ENCODE measurements at places on chromosomes 16 and 17.
A peak's percentile ranks its signal among the peaks of the same experiment; 100 is the strongest.

GRCh38 chr16:69880640-69881133 is 70.4 kb upstream of the CLEC18A start:
- no peak for DNase-seq

DNA sequence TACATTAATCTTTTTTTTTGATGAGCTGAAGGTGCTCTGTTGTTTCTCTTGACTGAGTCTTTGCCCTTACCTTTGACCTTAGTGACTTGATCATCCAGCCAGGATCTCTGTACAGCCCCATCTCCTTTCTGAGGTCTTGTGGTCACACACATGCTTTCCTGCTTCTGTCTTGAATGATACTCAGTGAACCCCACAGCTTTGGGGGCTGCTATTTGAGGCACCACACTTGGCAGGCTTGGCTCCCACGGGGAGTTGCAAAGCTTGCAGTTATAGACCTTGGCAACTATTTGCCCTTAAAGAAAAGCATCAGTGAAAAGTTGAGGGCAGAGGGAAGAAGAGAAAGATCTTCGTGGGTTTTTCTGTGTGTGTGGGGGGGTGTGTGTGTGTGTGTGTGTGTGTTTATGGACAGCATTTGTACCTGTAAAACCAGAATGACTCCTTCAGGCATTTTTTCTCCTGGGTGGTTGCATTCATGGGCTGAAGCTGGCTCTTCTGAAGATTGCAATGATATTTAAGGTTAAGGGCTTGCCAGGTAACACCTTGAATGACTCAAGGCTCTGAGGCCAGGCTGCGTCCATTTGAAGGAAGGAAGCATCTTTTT is 101.6 kb downstream of the MSI2 start:
- no peak for DNase-seq

DNA sequence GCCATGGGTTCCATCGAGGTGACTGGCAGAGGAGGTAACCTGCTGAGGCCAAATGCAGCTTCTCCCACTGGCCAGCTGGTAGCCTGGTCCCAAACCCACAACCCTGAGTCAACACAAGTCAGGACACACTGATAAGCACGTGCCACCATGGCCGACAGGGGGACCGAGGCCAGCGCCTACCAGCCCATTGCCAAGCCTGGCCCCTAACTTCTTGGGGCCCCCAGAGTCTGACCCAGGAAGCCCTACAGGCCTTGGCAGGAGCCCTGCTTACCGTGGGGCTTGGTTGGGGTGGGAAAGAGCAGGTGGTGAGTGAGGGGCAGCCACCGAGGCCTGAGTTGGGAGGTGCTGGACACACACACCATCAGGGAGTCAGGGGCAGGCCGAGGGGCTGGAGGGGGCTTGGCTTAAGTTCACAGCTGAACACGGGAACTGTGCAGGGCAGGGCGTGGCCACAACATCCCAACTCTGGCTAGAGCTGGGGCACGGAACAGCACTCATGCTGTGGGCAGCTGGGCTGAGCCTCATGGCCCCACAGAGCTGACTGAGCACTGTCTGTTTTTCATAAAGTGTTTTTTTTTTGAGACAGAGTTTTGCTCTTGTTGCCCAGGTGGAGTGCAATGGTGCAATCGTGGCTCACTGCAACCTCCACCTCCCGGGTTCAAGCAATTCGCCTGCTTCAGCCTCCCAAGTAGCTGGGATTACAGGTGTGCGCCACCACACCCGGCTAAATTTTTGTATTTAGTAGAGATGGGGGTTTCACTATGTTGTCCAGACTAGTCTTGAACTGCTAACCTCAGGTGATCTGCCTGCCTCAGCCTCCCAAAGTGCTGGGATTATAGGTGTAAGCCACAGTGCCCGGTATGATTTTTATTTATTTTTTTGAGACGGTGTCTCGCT is 5.5 kb downstream of the MRPL28 start:
- DNase-seq, result no peak

DNA sequence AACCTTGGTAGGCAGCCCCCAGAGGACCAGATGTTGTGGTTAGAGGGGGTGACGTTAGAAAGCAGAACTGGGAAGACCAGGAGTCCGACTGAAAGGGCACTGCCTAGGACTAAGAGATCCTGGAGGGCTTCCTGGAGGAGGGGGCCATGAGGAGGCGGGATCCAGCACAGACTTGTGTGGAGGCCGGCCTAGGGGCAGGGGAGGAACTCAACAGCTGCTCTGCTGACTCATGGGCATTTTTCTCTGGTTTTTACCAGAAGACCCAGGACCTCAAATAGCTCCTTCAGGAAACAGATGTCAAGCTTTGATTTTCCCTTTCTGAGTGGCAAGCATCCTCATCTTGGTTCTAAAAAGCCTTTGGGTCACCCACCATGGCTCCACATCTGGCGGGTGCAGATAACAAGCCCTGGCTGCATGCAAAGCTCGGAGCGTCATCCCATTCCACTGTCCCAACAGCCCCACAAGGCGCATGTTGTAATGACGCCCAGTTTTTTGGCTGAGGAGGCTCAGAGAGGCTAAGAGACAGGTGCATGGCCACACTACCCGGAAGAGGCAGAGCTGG is 29.0 kb downstream of the IL21R start:
- no peak for DNase-seq

DNA sequence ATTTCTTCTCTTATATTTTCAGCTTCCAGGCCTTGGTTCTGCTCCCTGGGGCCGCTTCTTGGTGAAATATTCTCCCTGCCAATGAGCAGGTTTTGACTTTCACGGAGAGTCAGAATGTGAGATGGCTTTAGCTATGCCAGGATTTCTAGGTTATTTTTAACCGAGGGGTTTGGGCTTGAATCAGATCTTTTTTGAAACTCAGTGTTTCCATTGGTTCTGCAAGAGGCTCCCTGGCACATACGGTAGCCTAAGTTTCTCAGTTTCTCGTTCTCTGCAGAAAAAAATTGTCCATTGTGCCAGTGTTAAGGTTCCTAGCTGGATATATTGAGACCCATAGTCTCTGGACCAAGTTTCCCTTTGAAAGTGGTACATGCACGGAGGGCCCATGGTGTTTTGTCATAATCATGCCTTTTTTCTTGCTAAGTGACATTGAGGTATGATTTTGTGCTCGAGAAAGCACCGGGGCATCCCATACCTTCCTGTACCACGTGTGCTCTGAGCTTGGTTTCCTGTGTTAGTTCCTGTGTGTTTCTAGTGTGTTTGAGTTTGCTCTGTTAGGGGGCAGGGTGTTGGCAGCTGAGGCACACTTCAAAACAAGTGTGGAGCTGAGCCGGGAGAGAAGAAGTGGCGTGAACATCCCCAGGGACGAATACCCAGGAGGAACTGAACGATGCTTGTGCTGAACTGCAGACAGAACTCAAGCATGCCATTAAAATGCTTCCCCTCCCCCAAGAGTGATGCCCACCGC is 127.2 kb downstream of the HS3ST3B1 start:
- peak; percentile 14 for DNase-seq

DNA sequence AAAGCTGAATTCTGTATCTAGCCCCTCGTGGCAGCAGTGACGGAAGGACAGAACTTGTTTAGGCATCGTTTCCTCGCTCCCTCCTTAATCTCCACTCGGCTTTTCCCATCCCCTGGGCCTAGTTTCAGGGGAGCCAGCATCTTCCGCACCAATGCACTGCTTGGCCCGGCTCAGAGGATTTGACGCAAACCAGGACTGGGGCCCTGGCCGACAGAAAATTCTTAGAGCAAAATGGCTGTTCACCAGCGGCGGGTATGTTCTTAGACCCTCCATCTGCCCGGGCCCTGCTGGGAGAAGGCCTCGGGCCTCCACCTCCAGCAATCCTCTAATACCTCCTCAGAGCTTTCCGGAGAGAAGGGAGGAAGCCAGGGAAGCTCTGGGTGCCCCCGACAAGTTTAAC is 54.6 kb downstream of the TBC1D16 start:
- no peak for DNase-seq

DNA sequence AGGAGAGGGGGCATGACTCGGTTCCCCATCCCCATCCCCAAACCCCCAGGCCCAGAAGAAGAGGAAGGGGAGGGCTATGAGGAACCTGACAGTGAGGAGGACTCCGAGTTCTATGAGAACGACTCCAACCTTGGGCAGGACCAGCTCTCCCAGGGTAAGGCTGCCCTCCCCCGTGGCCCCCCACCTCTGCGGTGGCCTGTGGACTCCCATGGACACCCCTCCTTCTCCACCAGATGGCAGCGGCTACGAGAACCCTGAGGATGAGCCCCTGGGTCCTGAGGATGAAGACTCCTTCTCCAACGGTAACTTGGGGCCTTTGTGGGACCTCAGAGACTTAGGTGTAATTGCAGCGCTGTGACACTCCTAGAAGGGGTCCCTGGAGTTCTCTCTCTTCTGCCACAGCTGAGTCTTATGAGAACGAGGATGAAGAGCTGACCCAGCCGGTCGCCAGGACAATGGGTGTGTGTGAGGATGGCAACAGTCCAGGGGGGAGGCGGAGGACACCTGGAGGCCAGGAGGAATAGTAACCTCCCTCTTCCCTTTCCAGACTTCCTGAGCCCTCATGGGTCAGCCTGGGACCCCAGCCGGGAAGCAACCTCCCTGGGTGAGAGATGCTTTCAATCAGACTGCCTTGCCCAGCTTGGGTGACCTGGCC is 5.6 kb downstream of the CD19 start:
- no peak for DNase-seq

GRCh38 chr16:67093098-67093726 is 16.5 kb upstream of the PHAF1 start:
- no peak for DNase-seq

DNA sequence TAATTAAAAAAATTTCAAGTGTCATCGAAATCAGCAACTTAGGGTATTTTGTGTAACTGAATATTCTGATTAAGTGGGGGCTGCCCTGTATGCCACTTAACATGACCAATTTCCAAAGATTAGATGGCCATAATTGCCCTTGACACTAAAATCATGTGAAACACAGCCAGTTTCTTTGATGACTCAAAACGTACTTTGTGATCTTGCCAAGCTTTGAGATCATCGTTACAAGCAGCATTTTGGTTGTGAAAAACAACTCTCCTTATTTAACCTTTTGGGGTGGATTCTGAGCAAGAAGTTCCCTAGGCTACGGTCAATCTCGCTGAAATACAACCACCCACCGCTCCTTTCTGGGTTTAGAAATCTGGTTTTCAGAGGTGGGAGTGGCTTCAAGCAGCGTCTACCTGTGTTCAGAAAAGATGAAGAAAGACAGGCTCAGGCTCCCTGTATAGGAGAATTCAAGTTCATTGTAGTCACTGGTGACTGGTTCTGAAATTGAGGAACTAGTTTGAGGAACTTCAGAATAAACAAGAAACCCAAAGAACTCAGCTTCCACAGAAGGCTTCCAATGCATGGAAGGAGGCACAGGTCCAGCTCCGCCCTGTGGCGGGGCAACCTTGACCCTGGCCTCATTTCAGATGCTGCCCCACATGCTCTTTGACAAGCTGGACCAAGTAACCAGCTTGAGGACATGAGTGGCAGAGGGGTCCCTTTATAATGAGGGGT is 9.4 kb downstream of the MAP3K14 start:
- peak; percentile 61 for DNase-seq

GRCh38 chr17:73292031-73292531 is 19.7 kb downstream of the CDC42EP4 start:
- no peak for DNase-seq

GRCh38 chr17:82061047-82061925 is 4.3 kb downstream of the DUS1L start:
- DNase-seq, result no peak

DNA sequence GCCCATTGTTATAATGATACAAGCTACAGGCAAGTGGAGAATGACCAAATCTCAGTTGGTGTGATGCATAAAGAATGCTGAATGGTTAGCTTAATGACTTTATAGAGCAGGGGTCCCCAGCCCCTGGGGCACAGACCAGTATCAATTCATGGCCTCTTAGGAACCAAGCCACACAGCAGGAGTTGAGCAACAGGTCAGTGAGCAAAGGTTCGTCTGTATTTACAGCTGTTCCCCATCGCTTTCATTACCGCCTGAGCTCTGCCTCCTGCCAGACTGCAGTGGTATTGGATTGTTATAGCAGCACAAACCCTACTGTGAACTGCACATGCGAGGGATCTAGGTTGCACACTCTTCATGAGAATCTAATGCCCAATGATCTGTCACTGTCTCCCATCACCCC is 114.0 kb upstream of the ZFHX3 start:
- no peak for DNase-seq

DNA sequence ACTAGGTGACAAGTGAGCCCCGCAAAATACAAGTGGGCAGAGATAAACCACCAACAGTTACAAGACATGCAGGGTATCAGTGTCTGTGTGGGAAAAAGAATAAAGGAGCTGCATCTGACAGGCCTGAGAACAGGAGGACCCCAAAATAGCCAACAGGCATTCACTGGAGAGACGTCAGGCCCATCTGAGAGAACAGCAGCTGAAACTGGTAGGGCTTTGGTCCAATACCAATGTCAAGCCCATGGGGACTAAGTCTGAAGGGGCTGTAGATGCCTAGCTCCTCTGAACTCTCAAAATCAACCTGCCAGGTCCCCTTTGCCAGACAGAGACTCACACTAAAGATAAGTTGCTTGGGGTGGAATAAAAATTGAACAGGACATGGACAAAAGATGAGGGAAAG is 30.5 kb upstream of the TANC2 start:
- no peak for DNase-seq

DNA sequence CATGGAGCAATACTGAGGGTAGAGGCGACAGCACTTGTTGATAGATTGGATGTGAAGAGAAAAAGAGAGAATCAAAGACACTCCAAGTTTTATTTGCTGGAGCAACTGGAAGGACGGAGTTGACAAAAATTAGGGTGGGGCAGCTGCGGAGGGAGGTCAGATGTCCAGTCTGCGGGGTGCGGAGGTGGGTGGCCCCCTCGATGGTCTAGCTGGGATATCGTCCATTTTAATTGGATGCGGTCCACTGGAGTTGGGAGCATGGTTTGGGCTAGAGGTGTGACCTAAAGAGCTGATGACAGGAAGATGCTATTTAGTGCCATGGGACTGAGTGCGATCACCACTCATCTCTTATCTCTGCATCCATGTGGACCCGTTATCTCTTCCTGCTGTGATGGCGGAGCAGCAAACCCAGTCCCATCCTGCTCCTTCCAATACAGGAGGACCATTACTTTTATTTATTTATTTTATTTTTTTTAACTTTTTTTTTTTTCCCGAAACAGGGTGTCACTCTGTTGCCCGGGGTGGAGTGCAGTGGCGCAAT is 48.3 kb upstream of the CBX4 start:
- DNase-seq, result no peak

DNA sequence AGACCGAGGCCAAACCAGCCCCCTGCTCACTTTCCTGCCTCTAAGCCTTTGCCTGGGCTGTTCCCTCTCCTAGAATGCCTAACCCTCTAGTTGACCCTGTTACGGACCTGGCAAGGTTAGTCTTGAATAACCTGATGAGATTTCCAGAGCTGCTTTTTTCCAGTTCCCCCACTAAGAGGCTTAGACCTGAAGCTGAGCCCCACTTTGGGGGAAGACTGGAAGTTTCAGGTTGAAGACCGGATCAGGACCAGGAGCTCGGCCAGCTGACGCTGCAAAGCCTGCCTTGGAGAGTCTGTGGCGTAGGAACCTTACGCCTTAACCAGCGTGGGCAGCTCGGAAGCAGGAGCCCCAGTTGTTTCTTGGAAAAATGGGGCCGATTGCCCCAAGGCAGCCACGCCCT is 129.8 kb downstream of the OR1D5 start:
- no peak for DNase-seq

- DNase-seq, result no peak
Observed at GRCh38 chr17:7435676-7436555, 681 bp downstream of the TMEM102 start.

All from stimulated activated CD4-positive, alpha-beta T cell treated with anti-CD3 and anti-CD28 coated beads, Interleukin-15, amount 100 ng/mL, for 48 hours (primary cell).